CD8-positive, alpha-beta memory T cell (primary cell): ENCODE measurements at places on chromosomes 11 and 22. TPM values are rescaled to one million over a fixed set of nuclear protein-coding genes. Genes with fewer than 3 reads are reported as not detected.

The OR8G5 gene
- not detected for total RNA-seq

The RIN1 gene
- total RNA-seq: 1.5 TPM

DNA sequence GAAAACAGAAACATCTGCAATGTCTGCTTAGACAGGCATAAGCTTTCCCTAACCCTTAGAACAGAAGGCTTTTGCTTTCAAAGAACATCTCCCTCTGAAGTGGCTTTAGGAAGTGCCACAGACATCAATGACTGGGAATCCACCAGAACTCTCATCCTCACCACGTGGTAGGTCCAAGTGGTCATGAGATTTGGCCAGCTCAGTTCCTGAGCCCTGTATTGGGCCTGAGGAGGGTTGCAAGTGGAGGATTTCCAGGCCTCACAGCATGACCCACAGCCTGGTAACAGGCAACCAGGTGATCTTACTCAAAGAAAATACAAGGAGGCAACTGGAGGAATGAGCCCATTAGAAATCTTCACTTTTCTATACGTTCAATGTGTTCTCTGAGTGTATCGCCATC lies 1.6 kb downstream of the CASP1 start:
- H3K4me1 ChIP-seq: peaks cover 38% of the 10 kb centered on the region
- peaks cover 26% of the 10 kb centered on the region for H3K36me3 ChIP-seq
- H3K27ac ChIP-seq: peak overlapping the region; percentile 14

- H3K4me1 ChIP-seq: no peaks in the 10 kb centered on the region
- H3K36me3 ChIP-seq: no peaks in the 10 kb centered on the region
- H3K27ac ChIP-seq: no peak overlapping the region
- DNase-seq: no peak
- no peak overlapping the region for H3K4me3 ChIP-seq
Observed at GRCh38 chr11:701741-702461, 4.1 kb upstream of the EPS8L2 start.

- peaks cover 62% of the 10 kb centered on the region for H3K36me3 ChIP-seq
- H3K4me3 ChIP-seq: no peak overlapping the region
- no peaks in the 10 kb centered on the region for H3K4me1 ChIP-seq
- no peaks in the 10 kb centered on the region for H3K27me3 ChIP-seq
- no peak overlapping the region for H3K27ac ChIP-seq
- DNase-seq: no peak
Observed at GRCh38 chr11:46663277-46663940, 37.0 kb downstream of the ARHGAP1 start.
